Central memory CD8-positive, alpha-beta T cell (primary cell): ENCODE measurements at places on chromosomes 2 and 18.

GRCh38 chr2:106096299-106097037 is 97.6 kb downstream of the UXS1 start:
- no peak for DNase-seq

DNA sequence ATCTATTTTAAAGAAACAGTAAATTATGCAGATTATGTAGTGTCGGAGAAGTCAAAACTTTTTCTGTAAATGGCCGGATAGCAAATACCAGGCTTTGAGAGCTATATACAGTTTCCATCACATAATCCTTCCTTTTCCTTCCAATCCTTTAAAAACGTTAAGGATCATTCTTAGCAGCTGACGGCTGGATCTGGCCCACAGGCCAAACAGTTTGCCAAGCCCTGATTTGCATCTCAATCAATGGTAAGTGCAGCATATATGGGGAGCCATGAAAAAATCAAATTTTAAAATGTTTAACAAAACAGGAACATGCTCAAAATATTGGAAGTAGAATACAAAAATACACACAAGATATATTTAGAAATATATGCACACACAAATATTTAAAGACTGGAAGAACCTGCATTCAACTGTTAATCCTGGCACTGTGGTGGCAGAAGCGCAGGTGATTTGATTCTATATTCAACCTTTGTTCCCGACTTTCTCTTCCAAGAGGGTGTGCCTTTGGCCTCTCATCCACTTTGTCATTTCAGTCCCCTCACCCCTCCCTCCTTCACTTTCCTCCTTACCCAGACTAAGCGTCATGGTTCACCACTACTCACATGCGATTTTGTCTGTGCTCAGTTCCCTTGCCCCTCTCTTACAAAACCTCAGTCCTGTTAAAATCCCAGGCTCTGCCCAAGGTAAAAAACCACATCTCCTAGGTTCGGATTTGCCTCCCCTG is 27.3 kb downstream of the NDUFA10 start:
- DNase-seq = no peak

DNA sequence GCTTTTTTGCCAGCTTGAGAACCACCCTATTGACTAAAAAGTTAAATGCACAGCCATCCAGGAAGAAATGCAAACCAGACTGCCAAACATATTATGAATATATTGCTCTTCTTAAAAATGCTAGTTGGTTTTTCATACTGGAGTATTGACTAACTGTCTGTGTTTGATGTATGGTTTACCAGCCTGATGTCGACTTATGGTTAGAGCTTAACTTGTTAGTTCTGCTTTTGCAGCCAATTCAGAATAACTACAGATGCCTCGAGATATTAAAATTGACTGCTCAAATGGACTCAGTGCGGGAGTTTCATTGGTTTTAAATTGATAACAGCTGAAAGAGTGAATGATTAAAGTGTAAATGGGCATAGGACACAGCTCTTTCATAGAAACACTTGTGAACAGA is 369.8 kb downstream of the ARHGAP15 start:
- DNase-seq = no peak

DNA sequence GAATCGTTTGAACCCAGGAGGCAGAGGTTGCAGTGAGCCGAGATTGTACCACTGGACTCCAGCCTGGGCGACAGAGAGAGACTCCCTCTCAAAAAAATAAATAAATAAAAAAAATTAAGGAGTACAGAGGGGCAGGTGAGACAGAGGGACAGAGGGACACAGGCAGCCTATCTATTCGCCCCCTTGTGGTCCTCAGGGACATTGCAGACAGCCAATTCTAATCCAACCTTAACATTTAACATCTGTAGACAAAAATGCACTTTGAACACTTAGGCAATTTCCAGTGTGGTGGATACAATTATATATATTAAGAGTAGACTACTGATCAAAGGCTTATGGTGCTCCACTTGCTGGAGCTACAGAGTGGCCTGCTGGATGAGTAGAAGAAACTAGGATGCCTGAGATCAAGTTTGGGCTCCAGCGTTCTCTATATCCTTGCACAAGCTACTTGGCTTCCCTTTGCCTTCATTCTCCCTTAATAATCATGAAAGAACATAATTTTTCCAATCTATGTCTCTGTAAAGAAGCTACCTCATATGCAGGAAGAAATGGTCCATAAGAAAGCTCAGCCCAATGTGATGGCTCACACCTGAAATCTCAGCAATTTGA is 8.2 kb upstream of the SMARCAL1 start:
- no peak for DNase-seq

DNA sequence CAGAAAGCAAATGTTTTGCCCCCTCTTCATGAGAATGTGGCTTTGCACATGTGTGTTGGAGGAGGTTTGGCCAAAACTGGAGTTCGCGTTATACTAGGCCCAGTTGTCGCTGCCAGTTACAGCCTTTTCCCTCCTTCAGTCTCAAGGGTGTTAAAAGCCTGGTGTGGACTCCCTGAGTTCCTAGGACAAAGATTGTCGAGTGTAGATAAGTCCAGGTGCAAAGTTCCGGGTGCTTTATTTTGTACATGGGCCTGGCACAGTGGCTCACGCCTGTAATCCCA is 542 bp upstream of the RNF103 start:
- no peak for DNase-seq

- DNase-seq = no peak
Measured at GRCh38 chr2:69163109-69163508, 150.1 kb downstream of the ANTXR1 start.

- DNase-seq = no peak
Measured at GRCh38 chr2:47065771-47066380, 89.2 kb downstream of the STPG4 start.

DNA sequence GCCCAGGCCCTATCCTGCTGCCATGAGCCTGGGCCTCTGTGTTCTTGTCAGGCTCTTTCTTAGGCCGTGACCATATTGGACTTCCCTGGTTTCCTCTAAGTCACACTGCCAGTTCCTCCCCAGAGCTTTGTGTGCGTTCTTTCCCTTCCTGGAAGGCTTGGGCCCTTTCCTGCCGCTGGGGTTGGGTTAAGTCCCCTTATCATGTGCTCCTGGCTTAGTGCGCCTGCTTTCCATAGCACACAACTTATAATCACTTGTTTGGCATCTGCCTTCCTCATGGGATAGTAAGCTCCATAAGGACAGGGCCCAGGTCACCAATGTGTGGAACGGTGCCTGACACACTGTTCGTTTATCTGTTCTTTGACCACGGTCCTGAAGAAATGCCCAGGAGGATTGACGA is 31.3 kb downstream of the NIFK start:
- no peak for DNase-seq

DNA sequence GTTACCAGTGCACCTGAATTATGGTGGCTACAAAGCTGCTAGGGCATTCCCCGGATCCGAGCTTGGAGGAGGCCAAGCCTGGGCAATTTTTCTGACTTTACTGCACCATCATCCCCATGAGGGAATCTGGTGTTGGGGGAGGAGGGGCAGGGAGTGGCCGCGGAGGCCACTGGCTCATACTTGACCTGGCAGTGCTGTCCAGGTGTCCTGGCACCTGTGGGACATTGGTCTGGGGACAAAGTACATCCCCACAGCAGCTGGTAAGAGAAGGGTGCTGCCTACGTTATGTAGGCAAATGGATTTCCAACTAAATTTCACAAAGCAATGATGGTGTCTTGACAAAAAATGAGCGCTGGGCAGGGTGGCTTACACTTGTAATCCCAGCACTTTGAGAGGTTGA is 48.3 kb downstream of the KLHL29 start:
- DNase-seq = no peak

DNA sequence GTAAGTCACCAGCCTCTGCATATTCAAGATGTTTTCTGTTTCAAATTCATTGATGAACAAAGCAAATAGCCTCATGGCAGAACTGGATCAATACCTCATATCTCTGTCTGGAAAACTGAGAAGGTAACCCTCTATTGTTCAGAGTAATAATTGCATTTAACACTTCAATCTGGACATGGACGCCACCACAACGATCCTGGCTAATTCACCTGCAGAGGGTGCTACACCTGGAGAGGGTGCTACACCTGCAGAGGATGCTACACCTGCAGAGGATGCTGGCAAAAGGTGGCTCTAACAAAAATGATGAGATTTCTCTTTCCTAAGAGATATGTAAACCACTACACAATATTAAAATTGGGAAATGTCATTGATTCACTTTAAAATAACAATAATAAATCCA is 183.1 kb upstream of the HNRNPA3 start:
- no peak for DNase-seq

DNA sequence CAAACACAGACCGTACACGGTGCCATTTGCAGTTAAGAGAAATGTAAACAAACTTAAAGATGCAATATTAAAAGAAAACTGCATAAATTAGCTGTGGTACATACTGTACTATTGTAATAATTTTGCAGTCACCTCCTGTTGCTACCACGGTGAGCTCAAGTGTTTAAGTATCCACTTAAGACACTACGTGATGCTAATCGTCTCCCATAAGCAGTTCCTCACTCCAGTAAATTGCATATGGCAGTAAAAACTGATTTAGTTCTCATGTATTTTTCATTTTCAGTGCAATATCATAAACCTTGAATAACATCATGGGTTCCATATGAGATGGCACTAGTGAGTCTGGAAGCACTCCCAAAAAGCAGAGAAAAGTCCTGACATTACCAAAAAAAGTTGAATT is 14.4 kb downstream of the CLEC4F start:
- DNase-seq = no peak

DNA sequence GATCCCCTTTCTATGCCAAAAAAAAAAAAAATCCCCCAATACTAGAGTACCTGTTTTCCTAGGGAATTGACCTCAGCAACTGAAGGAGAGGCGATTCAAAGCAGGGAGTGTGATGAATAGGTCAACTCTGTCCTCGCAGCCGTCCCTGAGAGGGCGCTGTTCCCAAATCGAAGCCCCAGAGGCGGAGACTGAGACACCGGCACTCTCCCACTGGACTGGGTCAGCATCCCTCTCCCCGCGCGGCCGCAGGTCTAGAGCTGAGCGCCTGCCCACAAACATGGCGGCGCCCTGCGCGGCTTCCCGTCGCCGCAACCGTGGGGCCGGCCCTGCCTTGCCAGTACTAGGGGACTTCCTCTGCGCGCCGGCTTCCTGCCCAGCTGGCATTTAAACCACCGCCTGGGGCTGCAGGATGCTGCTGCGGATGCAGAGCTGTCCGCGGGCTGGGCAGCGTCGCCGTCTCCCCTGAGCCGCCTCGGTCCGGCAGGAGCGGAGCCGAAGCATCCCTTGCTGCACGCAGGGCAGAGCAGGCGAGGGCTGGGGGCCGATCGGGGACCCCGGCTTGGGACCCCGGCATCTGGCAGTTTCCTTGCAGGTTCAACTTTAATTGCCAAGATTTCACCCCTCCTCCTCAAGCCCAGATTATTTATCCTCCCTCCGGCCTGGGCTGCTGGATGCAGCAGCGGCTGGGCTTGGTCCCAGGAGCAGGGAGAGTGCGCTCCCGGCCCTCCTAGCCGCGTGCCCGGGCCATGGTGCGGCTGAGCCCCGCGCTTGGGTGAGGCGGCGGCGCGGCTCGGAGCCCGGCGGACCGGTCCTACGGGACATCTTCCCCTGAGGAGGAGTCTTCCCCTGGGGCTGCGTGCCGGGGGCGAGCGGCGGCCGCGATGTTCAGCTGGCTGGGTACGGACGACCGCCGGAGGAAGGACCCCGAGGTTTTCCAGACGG is at the start of gene EHD3:
TSS of gene EHD3 (plus strand) at position 412 of the 942 bp plus-strand sequence. CDS start at position 882, 470 bp downstream.
- DNase-seq = peak; percentile 42

DNA sequence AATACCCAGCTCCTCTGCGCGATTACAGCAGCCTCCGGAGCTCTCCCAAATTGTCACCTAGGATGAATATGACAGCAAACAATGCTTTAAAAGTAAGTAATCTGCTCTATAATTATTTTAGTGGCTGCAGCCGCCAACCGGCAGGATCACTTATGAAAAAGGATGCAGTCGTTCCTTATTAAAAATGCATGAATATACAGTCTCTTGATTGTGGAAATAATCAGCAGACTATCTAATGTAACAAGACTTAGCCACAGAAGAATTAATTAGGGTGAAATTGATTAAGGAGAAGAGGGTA is 71.8 kb upstream of the STPG4 start:
- no peak for DNase-seq

GRCh38 chr2:100808582-100808981 is 11.4 kb upstream of the NPAS2 start:
- DNase-seq = no peak

GRCh38 chr18:8029061-8029460 is 461.9 kb downstream of the PTPRM start:
- DNase-seq = no peak

DNA sequence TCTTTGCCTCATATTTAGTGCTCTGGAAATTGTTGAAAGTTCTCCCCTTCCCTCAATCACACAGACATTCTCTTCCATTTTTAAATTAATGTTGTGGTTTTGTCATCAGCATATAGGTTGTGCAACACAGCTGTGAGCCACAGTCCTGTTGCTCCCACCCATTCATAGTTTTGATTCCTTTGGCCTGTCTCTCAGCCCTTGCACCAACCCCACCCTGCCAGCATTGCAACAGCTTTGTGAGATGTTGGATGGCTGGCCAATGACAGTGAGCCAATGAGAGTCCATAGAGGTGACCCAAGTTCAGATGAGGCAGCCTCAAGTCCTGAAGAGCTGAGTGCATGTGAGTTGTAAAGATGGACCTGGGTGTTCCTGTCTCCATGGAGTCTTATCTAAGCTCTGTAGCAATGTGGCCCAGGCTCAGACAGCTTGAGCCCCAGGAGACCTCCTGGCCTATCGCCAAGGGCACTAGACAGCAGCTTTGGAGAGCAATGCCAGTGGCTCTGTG is 775.5 kb downstream of the RNF144A start:
- DNase-seq = no peak

DNA sequence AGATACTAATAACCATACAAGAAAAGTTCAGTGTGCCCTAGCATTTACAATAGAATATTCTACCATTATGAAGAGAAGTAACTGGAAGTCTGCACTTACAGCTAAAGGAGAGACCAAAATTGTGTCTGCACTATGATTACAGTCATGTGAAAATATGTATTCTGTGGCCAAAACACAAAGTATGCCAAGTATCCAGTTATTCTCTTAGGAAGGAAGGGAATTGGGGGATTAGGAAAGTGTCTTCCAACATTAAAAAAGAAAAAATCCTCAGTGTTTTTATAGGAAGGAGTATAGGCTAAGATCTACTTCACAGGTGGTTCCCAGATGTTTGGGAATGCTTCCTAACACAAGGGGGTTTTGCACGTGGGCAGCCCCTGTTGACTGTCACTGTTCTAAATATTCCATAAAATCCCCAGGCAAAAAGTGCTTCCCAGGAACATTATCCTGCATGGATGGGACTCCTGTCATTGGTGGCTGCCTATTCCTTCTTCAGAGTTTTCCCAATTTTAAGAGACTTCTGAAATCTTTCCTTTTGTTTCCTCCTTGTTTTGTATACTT is 180.2 kb upstream of the KLHL29 start:
- DNase-seq = no peak
